ENCODE measurements at places on chromosomes 7 and 10.
A peak's percentile ranks its signal among the peaks of the same experiment; 100 is the strongest.

DNA sequence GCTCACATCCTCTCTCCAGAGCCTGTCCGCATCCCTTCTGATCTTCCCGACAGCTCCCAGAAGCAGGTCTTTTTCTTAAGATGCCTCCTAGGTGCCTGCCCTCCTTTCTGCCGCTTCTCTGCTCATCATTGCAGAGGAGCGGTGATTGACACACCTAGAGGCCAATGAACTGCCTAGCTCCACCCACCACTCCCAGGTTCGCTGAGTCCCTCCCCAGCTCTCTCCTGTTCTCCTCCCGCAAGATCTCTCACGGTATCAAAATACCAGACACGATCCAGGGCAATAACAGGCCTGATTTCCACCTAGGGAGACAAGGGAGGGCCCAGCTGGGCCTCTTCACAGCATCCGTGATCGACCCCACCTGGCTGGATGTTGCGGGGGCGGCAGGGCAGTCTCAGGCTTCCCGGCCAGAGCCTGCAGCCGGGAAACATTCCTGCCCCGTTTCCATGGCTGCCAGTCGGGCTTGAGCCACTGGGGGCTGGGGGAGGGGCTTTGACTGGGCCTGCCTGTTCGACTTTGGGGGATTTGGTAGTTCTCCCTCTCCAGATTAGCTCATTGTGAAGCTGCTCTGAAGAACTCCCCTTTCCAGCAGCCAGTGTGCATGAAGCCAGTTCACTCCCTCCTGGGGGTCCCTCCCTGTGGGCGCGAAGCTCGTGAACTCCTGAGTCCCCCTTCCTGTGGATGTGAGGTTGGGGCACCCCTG is 373.5 kb downstream of the RPS24 start:
- peak; percentile 46 for DNase-seq

DNA sequence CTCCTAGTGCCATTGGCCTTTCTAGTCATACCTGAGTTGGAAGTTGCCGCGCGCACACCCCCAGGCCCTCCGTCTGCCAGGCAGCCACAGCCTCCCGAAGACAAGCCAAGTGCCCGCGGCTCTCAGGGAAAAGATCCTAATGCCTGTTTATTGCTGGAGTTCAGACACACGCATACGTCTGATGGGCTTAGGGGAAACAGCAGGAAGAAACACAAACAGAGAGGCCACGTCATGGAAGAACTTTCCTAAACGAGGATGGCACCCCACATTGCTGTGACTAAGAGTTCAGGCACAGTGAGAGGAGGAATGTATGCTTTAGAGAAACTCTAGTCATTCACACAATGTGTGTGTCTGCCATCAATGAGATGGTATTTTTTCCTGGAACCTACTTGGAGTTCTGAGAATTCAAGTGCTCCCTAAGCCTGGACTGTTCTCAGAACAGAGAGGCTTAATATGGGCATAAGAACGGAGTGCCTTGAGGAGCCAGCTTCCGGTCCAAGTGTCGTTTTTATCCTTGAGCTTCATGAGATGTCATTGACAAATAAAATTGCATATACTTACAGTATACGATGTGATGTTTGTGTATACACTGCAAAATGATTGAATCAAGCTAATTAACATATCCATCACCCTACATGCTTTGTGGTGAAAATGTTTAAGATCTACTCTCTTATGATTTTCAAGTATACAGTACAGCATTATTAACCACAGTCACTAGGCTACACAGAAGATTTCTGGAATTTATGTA is 11.6 kb upstream of the RBP3 start:
- no peak for DNase-seq

GRCh38 chr10:63520500-63521415 is at the start of gene REEP3:
TSS of gene REEP3 (plus strand) at chr10:63521401. CDS start at chr10:63521546, 145 bp downstream.
- DNase-seq: no peak

DNA sequence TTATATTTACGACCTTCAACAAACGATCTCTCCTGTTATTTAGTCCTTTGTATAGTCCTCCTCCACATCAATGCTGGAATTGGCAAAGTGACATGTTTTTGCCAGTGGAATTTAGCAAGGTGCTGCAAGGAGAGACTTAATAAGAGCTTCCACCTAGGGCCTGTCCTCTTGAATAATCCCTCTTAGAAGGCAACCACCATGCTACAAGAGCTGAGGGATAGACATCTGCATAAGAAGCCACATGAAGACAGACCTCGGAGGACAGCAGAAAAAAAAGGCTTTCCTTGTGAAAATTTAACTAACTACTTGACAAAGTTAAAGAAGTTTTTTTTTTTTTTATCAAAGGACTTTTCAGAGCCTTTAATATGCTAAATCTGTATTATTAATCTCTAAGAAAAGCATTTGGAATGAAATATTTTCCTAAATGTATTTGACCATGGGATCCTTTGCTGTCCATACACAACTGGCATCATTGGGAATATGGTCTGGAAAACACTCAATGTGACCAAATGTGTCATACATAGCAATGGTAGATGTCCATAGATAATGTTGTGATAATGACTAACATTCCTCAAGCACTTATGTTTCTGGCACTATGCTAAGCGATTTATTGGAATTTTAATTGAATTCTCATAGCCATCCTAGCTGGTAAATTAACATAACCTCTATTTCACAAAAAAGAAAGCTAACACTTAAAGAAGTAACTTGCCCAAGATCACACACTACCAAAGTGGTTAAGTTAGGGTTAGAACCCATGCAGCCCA is 13.2 kb downstream of the HYCC1 start:
- DNase-seq: no peak

DNA sequence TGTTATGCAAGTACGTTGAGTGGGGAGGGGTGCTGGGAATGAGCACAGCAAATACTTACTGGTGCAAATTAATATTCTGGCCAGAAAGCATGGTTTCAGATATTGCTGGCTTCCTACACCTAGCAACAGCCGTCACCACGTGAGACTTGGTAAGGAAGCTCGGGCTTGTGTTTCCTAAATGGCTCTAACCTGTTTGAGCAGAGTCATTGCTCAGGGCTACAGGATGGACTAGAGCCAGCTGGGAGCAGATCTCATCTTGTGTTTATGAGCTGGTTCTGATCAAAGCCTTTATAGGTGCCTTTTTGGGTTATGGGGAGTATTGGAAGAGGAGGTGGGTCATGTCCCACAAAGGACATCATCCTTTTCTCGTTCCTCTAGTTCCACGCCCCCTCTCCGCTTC is 200.3 kb downstream of the BUB3 start:
- no peak for DNase-seq

DNA sequence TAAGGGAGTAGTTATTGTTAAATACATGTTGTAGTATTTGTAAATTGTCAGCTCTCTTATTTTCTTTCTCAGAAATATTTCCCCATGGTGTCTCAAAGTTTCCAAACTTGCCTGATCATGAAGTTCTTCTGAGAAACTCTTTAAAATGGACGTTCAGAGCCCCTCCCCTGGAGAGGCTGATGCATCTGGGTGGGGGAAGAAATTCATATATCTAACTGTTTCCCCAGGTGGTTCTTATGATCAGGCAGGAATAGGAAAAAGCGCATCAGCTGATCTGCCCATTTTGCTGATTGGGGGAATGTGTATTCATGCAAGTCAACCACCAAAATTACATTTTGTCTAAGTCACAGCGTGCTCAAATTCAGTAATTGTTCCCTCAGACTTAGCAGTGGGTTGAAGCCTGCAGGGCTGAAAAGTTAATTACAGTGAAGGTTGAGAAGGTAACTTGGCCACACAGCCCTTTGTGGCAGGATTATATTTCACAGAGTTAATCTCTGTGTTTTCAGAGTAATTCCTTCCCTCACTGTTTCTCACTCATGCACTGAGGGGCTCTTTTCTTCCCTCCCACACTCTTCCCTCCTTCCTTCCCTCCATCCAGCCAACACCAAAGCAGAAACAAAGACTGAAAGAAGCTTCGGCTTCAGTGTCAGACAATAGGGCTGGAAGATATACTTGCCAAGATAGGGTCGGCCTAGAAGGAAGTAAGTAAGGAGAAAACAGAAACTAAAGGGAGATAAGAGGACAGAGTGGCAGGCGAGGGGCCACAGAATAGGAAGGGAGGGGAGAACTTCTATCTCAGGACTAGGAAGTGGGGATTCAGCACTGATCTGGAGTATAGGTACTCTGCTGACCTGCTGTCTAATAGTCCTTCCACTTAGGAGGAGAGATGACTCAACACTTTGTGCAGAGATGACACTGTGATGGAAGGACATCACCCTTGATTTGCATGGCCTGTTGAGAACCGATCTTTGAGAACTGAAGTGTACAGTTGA is 50.5 kb upstream of the STARD3NL start:
- DNase-seq: no peak

GRCh38 chr10:119981826-119982225 is 89.3 kb downstream of the SEC23IP start:
- no peak for DNase-seq

- DNase-seq: no peak
Observed at GRCh38 chr10:113889911-113890310, 35.5 kb downstream of the NHLRC2 start.

- no peak for DNase-seq
Observed at GRCh38 chr7:108057951-108058481, 55.1 kb upstream of the LAMB1 start.

GRCh38 chr10:89954061-89954460 is 252.7 kb downstream of the KIF20B start:
- no peak for DNase-seq

- DNase-seq: no peak
Observed at GRCh38 chr10:72895236-72895850, 1.8 kb downstream of the OIT3 start.

- no peak for DNase-seq
Observed at GRCh38 chr7:34313289-34313688, 344.7 kb upstream of the NPSR1 start.

DNA sequence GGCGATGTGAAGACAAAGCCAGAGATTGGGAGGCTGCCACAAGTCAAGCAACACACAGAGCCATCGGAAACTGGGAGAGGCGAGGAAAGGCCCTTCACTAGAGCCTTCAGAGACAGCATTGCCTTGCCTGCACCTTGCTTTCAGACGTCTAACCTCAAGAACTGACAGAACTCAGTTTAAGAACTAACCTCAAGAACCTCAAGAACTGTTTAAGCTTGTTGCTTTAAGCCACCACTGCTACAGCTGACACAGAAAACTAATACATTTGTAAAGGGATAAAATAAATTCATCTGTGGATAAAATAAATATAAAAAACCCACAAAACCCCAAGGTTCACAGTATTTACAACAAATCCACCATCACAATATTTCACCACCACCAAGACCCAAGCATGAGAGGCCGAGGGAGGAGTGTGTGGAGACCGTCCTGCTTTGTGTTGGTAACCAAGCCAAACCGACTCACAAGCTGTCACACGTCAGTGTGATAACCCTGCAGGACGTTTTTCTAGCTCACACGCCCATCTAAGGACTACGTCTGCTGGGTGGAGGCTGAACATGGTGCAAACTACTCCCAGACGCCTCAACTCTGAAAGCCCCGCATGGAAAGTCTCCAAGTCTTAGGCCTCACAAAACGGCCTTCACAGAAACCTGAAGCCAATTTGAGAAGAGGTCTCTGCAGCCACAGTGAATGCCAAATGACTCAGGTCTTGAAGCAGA is 116.8 kb downstream of the ABLIM1 start:
- DNase-seq: no peak

DNA sequence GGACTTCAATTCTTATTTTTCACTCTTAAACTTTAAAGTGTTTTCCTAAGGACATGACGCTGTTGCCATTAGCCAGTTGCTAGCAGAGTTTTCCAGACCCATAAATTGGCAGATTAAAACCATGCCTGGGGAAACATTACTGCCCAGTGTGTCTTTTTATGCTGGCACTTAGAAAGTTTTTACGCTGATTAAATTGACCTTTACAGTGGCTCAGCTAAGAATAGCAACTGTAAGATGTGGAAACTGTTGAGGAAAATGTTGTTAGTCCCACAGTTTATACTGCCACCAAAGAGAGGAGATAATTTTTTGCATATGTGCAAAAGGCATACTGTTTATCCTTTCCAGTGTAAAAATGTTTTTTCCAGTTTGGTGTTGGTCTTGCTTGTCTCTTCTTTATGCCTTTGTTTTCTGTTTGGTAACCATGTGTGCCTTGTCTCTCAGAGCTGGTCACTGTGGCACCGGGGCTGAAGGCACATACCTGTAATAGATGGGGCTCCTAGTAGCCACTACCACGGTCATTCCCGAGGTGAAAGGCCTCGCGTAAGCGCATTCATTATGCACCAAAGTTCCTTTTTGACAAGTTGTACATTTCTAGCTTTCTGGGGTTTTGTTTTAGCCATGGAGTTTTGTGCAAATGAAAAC is 45.3 kb downstream of the CYP17A1 start:
- DNase-seq: no peak

DNA sequence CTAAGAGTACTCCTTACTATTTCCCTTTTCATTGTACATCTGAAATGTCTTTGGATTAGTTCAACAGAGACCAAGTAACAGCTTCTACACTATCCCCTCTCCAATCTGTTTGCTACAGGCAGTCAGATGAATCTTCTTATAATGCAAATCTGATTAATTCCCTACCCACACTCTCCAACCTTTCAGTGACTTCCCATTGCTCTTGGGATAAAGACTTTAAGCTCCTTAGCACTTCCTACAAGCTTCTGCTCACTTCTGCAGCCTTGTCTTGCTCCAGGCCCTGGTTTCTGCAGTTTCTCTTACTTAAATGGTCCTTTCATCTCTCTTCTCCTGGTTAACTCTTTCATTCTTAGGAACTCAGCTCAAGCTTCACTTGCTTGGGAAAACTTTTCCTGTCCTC is 65.2 kb upstream of the FEZF1 start:
- peak; percentile 56 for DNase-seq

- DNase-seq: no peak
Observed at GRCh38 chr10:117342641-117343040, 32.6 kb downstream of the PDZD8 start.

- DNase-seq: no peak
Observed at GRCh38 chr10:74297389-74298080, 146.5 kb downstream of the ADK start.

DNA sequence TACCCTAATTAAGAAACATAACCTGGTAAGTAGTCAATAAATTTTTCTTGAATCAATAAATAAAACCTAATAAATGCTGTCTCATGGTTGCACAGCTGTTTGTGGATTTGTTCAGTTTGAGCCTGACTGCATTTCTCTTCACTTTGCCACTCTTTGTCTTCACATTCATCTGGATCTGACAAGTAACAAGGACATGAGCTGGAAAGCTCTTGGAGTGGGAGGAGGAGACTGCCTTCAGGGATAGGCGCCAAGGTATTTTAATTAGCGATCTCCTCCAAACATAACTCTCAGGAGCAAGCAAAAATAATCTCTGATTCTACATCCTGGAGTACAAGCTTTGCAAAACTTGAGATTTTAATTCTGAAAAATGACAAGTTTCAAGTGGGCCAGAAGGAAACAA is 251.0 kb downstream of the BMPER start:
- no peak for DNase-seq

Data from D721Med (cell line).